ENCODE measurements at places on chromosomes 5 and 9.

- no peak for DNase-seq
These were observed 71.2 kb downstream of the OR2K2 start for GRCh38 chr9:111258875-111259271.

DNA sequence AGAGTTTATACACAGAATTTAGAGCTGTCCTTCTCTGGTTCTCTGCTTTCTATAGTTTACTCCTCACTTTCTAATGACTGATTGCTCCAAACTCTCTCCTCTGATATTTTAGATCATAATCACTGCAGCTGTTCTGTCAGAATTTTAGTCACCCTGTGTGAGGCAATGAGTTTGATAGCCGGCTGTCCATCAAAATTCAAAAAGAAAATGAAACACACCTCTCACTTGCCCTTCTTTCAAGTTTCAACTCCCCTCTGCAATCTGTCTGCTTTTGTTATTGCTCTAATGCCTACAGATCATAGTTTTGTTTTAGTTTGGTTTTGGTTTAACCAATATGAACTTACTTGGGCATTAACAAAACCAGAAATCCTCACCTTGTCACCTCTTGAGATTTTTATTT lies 23.3 kb upstream of the ABLIM3 start:
- DNase-seq = no peak

GRCh38 chr9:125663127-125663526 lies 43.9 kb downstream of the MAPKAP1 start:
- DNase-seq = no peak

DNA sequence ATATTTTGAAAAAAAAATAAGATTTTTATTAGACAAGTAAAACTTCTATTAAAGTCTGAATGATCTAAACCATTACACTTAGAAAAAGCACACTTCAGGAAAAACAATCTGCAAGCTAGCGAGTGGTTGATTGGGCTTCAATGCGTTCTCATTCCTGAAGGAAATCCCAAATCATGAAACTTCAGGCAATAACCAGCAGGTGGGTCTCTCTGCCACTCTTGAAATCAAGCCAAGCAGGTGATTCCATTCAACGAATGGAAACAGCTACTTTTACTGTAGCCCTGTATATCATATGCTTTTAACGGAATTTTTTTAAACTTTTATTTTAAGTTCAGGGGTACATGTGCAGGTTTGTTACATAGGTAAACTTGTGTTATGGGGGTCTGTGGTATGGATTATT lies 234.5 kb upstream of the TRPM3 start:
- DNase-seq = no peak

GRCh38 chr5:16656561-16657191 lies 39.9 kb upstream of the RETREG1 start:
- DNase-seq = no peak

- DNase-seq = no peak
These were observed 31.3 kb downstream of the ZFAND5 start for GRCh38 chr9:72333709-72334108.

- DNase-seq = no peak
These were observed 4.2 kb downstream of the TXNDC15 start for GRCh38 chr5:134878403-134878802.

DNA sequence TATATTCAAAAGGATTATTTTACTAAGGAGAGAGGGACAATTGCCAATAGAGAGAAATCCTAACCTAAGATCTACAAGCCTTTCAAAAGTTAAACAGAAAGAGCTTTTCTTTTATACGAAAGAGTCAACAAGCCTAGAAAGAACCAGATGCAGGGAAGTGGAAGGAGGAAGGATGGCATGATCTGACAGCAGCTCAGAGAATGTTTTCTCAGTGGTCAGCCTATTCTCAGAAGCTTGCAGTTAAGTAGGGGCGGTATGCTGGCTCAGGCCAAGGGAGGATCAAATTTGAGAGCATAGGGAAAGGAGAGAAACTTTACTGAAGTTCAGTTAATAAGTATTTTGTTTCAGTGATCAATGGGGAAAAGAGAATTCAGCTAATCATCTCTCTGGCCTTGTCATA lies 88.0 kb upstream of the FTMT start:
- DNase-seq = no peak

DNA sequence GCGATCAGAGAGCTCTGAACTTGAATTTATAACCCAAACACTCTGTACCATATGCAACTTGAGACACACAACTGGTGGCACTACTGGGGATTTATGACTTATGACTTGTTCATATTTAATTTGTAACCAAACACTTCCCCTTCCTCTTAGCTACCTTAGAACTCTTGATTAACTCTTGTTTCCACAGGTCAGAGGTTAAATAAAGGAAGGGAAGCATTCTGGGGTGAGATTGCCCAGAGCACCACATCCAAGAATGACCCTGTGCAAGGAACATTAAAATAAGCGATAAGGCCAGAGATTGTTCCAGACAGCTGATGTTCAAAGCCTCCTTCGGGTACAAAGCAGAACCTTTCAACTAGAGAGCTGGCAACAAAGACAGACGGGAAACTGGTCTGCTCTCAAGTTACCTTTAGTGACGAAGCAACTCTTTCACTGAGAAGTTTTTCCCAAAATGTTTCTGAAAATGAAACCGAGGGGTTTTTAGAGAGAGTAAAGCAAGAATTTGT lies 242.6 kb downstream of the DENND1A start:
- DNase-seq = no peak

- DNase-seq = no peak
These were observed 12.1 kb upstream of the PSD2 start for GRCh38 chr5:139783436-139783965.

GRCh38 chr5:137113939-137114338 lies 385.2 kb downstream of the SPOCK1 start:
- no peak for DNase-seq

- DNase-seq = no peak
These were observed 11.2 kb downstream of the ANKRD31 start for GRCh38 chr5:75225506-75225905.

DNA sequence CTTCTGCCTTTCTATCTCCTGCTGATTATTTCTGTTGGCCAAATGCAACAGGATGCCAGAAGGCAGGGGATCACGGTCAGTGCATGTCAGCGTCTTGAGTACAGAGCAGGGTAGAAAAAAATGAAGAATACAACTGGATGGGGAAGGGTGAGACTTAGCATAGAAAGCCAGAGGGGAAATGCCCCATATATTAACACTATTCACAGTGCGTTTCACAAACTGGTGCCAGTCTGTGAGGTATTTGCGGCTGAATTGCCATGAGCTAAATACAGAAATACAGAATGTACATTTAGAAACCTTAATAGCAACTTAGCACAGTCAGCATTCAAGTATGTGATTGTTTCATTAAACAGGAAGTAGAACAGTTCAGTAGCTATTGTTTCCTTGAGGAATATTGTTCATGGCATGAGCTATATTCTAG lies 31.0 kb upstream of the SLC1A3 start:
- DNase-seq = no peak

GRCh38 chr5:57552033-57552432 lies 69.4 kb upstream of the ACTBL2 start:
- no peak for DNase-seq

GRCh38 chr9:78213712-78214111 lies 22.2 kb upstream of the CEP78 start:
- DNase-seq = no peak

- DNase-seq = no peak
These were observed 4.1 kb upstream of the ZFYVE16 start for GRCh38 chr5:80403782-80404181.

- DNase-seq = no peak
These were observed 51.3 kb downstream of the TMEM167A start for GRCh38 chr5:83025690-83026478.

DNA sequence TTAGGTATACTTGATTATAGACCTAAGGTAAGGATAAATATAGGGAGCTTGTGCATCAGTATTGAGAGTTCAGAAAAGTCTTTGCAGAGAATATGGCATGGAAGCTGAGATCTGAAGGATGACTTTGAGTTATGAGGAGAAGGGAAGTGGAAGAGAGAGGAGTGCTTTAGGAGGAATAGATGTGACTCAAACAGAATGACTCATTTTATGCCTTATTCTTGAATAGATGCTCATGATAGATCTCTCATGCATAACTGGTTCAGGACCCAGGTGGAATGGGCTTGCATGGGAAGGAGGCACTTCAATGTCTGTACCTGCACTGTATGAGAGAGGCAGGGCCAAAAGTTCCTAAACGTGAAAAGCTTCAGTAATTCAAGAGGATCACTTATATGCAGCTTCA lies 103.3 kb downstream of the CWC27 start:
- no peak for DNase-seq

- peak; percentile 11 for DNase-seq
These were observed 1.0 kb downstream of the ADAMTS19 start for GRCh38 chr5:129460936-129461710.

- no peak for DNase-seq
These were observed 100.9 kb downstream of the PRKACG start for GRCh38 chr9:68913054-68913453.

DNA sequence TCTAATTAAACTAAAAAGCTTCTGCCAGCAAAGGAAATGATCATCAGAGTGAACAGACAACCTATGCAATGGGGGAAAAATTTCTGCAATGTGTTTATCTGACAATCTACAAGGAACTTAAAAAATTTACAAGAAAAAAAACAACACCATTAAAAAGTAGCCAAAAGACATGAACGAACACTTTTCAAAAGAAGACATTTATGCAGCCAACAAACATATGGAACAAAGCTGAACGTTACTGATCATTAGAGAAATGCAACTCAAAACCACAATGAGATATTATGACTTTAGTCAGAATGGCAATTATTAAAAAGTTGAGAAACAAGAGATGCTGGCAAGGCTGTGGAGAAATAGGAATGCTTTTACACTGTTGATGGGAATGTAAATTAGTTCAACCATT lies 530.4 kb upstream of the DAB2 start:
- no peak for DNase-seq

DNA sequence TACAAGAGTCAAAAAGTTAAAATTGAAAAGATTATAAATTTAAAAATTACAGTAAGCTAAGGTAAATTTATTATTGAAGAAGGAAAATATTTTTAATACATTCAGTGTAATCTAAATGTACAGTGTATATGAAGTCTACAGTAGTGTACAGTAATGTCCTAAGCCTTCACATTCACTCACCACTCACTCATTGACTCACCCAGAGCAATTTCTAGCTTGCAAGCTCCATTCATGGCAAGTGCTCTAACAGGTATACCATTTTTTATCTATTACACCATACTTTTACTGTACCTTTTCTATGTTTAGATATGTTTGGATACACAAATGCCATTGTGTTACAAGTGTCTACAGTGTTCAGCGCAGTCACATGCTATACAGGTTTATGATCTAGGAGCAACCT lies 389.7 kb downstream of the RASEF start:
- DNase-seq = no peak

DNA sequence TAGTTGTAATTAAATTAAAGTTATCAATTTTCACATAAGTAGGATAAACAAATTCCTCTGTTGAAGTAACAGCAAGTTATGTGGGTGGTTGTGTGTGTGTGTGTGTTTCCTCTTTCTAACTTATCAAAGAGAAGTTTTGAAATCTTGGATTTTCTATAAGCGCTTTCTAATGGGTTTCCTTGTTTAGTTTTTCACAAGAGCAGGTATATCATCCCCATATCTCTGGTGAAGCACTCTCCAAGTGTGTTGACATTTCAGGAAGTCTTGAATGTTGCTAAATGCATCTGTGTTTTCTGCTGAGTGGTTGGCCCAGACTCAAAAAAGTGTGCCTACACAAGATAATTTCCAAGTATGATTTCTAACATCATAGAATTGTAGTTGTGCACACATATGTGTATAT lies 43.3 kb downstream of the PRDM6 start:
- no peak for DNase-seq

DNA sequence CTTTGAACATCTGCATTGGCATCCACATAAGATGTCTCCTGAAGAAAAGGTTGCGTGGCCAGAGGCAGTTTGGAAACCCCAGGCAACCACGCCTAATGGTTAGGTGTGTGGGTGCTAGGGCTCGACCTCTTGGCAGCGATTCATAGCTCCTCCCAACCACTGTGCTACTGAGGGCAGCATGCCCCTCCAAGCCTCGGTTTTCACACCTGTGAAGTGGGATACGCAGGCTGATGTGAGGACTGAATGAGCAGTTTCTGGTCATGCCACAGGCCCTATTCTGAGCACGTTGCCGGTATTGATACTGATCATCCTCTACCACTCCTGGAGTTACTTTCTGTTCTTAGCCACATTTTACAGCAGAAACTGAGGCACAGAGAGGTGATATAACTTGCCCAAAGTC lies 19.1 kb downstream of the NDST1 start:
- DNase-seq = no peak

GRCh38 chr5:329768-330167 lies 8.3 kb downstream of the AHRR start:
- DNase-seq = no peak

DNA sequence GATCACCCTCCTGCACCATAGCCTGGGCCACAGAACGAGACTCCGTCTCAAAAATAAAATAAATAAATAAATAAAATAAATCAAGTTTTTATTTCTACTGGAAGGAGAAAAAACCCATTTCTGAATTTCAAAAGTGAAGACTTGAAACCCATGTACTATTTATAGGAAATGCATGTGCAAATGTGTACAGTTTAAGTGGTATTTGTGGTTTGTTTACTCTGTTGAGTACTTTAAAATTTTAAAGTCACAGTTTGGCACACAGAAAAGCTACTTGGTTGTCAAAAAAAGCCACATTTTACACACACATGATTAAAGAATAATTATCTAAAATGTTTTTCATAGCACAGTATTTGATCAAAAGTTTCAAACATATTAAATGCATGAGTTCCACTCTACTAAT lies 43.6 kb downstream of the NR3C1 start:
- no peak for DNase-seq

DNA sequence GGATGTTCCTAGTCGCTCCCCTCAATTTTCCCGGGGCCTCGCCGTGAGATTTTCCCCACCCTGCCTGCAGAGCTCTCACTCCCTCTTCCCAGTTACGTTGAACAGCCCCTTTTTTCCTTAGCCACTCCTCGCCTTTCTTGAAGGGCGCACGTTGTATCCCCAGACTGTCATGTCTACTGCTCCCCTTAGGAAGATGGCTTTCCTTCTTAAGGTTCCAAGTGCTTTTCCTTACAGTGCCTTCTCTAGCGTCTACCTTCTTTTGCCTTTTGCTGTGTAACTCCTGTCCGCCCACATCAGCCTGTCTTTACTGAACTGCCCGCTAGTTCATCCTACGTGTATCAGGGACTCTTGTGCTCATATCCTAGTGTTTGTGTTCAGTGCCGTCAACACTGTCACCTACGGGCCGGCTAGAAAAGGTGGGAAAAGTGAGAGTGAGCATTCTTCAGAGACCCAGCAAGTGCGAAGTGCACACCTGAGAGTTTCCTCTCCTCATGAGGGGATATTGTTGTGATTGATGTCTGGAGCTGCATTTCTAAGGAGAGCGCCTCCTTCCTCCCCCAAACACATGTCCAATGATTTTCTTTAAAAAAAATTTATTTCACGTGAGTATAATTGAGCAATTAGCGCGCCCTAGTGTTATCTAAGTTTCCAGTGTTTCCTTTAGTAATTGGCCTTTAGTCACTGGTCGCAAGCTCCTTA lies 764 bp downstream of the CAMLG start:
- DNase-seq = peak; percentile 46

GRCh38 chr5:174078416-174078815 lies 32.9 kb downstream of the NSG2 start:
- DNase-seq = no peak
